ENCODE measurements at places on chromosomes 5 and 9.

DNA sequence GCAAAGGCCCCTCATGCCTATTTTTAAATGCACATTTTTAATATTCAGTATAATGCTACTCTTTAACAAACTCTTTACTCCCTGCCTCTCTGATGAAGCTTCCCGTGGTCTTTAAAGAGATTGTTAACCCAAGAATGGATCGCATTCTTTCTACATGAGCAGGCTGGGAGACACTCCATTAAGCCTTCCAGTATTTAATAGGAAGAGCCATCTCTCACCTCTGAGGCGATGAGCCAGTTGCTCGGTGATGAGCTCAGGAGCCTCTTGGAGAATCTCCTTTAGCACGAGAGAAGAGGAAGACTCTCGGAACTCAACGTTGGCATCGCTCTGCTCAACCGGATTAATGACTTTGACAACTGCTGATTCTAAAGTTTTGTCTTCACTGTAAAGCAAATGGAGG lies 59.6 kb downstream of the PRUNE2 start:
- no peak for DNase-seq

- no peak for DNase-seq
Measured at GRCh38 chr5:61526207-61526519, 194.1 kb downstream of the ZSWIM6 start.

DNA sequence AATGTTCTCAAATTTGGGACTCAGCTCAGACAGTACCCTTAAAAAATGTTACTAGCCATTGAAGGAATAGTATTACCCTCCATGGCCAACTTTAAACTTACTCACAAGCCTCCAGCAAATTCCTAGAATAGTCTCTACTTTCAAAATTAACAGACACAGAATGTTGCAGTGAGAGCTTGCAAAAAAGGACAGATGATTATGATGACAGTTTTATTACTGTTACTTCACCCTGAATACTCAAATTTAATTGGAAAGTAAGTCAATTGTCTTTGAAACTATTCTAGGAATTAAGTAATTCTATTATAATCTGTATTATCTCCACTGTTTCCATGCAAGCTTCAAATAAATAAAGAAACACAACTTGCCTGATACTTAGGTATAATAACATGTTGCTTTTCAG lies 288.3 kb downstream of the SLF1 start:
- no peak for DNase-seq

DNA sequence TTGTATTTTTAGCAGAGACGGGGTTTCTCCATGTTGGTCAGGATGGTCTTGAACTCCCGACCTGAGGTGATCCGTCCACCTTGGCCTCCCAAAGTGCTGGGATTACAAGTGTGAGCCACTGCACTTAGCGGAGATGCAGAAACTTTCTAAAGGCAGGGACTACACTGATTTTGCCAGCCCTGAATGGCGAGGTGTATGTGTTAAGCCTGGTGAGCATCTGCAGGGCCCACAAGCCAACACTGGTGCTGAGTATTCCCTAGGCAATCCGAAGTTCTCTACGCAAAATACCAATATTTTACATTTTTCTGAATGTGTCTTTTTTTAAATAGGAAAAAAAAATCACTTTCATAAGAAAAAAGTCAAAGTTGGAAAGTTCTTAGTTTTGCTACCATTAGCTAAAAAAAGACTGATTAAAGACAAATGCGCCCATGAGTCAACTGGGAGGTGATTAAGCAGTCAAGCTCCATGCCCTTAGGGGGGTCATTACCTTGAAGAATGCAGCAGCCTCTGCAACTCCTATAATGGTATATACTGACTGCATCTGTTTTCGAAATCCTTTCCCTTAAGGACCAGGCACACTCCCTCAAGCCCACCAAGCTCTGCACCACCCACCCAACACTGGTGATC lies 502.8 kb downstream of the BNC2 start:
- DNase-seq: peak; percentile 21

DNA sequence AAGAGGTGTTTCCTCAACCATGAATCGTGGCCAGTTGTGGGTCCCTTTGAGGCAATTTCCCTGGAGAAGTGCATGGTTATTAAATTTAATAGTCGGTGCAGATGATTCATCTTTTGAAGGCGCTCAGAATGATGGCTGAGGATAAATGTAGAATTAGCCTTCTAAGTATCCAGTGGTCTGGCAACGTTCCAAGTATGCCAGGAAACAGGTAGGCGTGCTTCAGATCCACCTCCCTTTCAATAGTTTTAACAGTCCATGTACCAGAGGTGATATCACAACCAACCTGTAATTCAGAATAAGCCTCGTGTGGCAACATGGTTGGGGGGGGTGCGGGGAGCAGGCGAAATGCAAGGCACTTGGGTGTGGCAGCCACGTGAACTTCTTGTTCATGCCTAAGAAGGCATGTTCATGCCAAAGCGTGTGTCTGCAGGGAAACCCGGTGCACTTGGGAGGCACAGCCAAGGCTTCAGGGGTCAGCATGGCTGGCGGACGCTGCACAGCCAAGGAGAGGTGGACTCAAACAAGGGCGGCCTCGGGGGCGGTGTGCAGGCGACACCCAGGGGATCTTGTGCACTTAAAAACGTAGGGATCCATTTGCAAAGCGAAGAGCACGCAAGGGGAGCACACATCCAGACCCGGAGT lies 5.2 kb upstream of the NKD2 start:
- DNase-seq: peak; percentile 78

DNA sequence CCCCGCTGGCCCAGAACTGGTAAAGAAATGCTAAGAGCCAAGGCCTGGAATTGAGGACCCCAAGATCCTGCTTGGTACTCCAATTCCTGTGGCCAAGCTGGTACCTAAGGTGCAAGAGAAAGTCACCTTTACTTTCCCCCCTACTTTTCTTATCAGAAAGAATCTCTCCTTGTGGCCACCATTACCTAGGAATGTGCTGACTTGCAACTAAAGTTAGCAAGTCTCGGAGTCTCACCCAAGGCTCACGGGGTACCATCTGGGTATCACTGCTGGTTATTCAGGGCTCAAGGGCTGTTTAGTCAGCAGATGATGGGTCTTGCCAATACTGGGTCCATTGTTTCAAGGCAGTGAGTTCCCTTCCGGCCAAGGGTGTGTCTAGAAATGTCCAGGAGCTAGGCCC lies 270.2 kb downstream of the KDM4C start:
- DNase-seq: no peak
